Fibroblast of lung (primary cell): ENCODE measurements at places on chromosomes 5 and 9.
A peak's percentile ranks its signal among the peaks of the same experiment; 100 is the strongest.

DNA sequence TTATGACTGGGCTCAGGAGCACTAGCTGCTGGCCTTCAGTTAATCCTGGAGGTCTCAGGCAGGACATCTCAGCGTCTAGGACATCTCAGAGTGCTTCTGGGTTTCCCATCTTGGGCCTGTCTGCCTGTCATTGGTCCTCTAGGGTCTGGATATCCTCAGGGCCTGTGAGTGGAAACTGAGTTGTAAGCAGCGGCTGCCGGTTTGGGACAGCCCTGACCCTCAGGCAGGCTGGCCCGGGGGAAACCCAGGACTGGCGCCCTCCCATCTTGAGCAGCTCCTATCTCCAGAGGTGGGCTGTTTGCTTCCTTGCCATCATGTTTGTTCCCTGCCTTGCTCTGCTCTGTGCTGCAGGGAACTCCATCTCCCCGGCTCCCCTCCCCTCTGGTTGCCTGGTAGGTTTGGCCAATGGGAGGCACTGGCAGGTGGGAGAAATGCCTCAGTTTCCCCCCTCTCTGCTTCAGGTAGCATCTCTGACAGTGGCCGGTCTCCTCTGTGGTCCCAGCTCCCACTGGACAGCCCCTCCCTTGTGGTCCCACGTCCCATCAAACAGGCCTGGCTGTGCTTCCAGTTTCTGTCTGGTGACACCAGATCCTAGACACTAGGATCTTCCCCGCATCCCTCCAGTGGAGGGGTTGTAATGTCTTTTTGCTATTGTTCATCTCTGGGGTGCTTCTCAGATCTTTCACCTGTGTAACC lies 57.4 kb downstream of the ARHGEF37 start:
- DNase-seq, result no peak

- DNase-seq, result peak; percentile 77
Observed at GRCh38 chr9:127930231-127931091, at the start of gene PIP5KL1. Gene PIP5KL1 (minus strand): TSS chr9:127930777. CDS start chr9:127930752, 25 bp downstream.

DNA sequence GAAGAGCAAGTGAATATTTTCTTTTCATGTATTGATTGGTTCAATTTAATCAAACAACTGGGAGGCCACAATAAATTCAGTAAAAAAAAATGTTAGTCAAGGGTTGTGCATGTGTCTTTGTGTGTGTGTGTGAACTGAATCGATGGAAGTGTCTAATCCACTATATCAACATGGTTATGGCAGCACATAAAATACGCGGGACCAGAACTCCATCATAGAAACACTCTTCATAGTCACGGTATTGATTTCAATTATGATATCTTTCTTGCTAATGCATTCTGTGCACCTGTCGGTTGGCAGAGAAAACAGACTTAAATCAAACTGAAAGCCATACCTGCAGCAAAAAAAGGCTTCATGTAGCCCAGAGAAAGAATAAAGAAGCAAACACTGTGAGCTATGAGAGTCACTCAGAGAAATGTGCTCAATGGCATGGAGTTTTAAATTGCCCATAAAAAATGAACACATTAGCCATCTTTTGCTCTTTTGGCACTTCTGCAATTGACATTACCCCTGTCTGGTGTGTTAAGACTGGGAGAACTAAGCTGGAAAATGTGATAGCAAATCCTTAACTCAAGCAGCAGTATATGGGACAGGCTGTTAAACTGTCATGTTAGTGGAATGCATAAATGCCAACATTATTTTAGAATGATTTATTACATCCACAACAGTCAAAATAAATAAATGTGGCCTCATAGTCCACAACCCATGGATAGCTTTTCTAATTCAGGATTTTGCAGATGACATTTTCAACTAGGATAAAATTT lies 642.4 kb upstream of the C9orf72 start:
- no peak for DNase-seq

DNA sequence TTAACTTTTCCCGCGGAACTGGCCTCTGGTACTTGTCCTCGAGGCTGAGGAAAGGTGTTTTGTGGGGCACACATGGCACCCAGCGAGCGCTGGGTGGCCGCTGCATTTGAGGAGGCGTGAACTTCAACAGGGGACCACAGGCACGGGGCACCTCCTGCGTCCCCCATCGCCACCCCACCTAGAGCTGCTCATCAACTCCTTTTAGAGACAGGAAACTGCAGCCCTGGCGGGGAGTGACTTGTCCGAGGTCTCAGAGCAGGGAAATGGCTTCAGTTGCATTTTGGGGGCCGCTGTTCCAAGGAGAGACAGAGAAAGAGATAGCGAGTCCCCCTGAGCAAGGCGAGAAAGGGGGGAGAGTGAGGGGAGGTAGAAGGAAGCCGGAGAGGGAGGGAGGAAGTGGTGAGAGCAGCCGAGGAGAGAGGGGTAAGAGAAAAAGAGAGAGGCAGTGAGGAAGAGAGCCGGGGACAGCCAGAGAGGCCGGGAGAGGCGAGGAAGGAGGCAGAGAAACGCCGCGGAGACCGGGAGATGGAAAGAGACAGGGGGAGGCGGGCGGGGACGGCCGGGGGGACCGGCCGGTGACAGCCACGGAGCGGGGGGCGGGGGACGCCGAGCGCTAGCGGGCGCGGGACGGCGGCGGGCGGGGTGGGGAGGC lies 12.5 kb upstream of the LHX2 start:
- DNase-seq, result no peak

GRCh38 chr9:107594908-107595530 lies 105.5 kb upstream of the KLF4 start:
- no peak for DNase-seq

GRCh38 chr5:135379046-135379654 lies 19.9 kb downstream of the MACROH2A1 start:
- DNase-seq, result no peak

DNA sequence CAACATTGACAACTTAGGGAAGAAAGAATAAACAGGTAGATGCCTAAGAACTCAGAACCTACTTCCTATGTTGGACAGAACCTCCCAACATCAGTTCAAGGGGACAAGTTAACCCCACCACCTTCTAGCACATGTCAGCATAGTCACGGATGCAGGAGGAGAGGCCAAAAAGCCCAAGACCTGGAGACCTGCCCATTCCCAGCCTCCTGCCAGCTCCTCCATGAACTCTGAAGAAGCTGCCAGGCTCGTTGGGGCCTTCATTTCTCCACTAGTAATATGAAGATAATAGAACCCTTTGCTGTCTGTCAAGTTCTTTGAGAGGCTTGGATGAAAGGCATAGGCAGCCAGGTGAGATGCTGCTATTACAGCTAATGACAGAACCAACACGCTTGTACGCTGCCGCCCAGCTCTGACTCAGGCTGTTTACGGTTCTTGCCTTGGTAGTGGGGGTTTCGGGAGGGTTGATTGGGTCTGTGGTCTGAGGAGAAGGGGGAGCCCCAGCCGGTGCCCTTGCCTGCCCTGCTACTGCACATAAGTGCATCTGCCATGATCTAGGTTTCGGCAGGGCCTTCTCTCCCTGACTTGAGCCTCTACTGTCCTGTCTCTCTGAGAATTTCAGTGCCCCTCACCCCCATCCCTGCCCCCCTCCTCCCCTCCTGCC lies 82.2 kb downstream of the NRG2 start:
- no peak for DNase-seq

- DNase-seq, result peak; percentile 62
Observed at GRCh38 chr5:27830546-27830945, 792.2 kb upstream of the CDH9 start.

DNA sequence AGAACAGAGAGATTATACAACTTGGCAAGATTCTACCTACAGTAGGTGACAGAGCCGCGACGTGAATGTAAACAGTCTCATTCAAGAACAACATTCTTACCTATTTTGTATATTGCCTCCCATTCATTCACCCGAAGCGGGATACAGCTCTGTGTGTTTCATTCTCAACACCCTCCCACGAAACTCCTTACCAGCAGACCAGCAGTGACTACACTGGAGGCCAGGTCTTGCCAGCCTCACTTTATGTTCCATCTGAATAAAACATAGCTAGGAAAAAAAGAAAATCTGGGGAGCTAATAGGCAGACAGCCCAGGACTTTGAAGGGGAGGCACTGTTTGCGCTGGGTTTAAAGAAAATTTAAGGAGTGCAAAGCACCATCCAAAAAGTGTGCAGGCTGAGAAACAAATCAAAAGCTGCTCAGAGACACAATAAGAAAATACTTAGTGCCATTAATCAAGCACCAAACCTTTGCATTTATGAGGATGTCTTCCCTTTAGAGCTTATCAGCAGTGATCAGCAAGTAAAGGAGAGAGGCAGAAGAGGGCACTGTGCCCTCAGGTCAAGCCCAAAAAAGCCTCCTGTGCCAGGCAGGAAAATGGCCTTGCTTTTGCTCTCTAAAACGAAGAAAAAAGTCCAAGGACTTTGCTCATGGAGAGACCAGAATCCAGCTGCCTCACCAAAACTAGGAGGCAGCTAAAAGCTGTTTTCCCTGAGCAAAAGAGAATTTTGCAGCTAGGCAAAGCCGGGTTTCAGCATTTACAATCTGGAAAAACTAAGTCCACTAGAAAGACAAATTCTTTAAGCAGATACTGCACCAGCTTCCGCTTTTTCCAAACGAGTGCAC lies 295.1 kb downstream of the BNC2 start:
- DNase-seq, result peak; percentile 31
